ENCODE measurements at places on chromosomes 6 and 20.

- DNase-seq, result no peak
Observed at GRCh38 chr6:132405143-132405915, 4.1 kb upstream of the MOXD1 start.

DNA sequence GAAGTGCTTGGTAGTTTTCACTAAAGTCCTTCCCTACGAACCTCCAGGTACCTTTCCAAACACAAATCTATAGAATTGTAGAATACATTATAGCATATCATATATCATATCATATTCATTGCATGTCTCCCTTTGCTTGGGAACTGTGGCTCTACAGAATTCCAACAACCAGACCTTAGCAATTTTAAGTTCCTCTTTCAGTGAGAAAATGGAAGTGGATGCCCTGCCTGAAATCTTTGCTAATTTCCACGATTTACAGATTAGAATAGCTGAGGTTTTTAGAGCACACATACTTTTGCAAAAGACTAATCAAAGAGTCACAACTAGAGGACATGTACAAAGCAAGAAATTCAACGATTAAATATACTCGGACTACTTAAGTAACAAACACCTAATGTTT is 78.6 kb downstream of the TNFRSF21 start:
- no peak for DNase-seq

DNA sequence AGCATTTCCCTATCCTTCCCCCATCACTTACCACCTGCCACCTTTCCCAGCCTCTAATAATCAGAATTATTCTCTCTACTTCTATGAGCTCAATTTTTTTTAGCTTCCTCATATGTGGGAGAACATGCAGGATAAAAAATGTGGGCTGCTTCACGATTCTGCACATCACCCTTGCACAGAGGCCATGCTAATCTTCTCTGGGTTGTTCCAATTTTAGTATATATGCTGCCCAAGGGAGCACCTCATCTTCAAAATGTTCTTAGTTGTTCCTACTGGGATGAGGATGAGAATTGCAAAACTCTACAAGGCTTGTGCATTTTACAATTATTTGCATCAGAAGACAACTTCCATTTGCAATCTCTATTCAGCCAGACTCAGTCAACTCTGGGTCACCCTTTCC is 58.1 kb downstream of the LAMA4 start:
- DNase-seq, result no peak

DNA sequence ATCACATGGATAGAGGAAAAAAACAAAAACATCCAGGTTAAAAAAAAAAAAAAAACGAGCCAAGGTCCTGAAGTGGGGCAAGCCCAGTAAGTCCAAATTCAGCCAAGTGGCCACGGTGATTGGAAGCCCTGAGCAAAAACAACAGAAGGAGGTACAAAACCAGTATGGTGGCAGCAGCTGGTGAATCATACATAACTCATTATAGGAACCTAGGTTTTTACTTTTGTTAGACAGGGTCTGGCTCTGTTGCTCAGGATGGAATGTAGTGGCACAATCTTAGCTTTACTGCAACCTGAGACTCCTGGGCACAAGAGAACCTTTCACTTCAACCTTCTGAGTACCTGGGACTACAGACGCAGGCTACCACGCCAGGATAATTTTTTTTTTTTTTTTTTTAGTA is 22.7 kb upstream of the MYB start:
- DNase-seq, result no peak

DNA sequence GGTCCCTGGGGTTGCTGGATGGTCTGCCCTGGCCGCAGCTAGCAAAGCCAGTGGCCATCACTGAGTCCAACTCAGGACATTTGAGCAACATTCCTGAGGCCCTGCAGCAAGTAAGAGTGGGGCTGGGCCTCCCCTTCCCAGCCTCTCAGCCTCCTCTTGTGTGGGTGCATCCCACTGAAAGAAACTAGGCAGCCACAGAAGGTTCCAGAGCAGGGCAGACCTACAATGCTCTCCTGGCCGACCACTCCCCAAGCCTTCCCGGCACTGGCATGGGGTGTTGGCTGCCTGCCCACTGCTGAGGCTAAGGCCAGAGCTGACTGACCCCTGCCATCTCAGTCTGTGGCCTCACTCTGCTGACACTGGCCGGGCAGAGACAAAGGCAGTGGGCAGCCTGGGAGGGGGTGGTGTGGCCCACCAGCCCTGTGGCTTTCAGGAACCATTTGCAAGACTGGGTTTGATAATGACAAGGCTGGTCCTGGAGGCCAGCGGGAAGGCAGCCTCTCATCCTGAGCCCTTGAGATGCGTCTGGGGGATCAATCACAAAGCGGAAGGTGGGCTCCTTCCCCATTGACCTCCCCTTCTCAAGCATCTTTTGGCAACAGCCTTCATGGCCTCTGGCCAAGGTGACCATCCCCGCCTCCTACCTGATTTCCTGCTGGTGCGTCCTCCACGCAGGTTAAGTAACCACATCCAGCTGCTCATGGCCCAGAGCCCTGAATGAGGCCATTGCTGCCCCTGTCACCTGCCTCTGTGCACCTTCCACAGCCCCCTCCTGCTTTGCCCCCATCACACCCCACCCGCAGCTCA is 9.6 kb downstream of the DLGAP4 start:
- no peak for DNase-seq

GRCh38 chr6:71481011-71481410 is 192.4 kb downstream of the OGFRL1 start:
- DNase-seq, result no peak

DNA sequence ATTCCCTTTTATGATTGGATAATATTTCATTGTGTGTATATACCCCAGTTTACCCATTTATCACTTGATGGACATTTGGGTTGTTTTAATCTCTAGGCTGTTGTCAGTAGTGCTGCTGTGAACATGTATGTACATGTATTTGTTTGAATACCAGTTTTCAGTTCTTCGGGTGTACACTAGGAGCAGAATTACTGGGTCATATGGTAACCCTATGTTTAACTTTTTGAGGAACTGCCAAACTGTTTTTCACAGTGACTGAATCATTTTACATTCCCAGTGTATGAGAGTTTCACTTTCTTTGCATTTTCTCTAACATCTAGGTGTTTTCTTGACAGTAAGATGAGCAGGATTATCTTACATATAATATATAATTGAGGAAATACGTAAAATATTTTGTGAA is 44.7 kb upstream of the ADIG start:
- DNase-seq, result no peak

DNA sequence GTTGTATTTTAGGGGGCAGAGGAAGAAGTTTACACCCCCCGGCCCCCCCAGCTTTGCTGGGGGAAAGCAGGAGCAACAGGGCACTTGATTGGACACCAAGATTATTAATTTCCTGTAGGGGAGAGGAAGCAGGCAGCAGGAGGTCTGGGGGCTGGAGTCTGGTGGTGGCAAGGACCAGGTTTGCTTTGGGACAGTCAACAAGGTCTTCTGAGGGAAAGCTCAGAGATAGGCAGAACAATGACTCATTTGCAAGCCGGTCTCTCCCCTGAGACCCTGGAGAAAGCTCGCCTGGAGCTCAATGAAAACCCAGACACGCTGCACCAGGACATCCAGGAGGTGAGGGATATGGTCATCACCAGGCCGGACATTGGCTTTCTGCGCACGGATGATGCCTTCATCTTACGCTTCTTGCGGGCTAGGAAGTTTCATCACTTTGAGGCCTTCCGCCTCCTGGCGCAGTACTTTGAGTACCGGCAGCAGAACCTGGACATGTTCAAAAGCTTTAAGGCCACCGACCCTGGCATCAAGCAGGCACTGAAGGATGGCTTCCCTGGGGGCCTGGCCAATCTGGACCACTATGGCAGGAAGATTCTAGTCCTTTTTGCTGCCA is 1.6 kb downstream of the CLVS2 start:
- no peak for DNase-seq

DNA sequence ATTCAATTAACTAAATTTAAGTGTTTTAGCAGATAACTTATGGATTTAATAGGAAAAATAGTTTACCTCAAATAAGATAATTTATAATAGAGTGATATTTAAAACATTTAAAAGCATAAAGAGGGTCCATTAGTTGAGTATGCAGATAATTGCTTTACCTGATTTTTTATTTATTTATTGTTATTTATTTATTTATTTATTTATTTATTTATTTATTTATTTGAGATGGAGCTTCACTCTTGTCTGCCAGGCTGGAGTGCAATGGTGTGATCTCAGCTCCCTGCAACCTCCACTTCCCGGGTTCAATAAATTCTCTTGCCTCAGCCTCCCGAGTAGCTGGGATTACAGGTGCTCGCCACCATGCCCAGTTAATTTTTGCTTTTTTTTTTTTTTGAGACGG is 982.9 kb downstream of the TFAP2A start:
- no peak for DNase-seq

- no peak for DNase-seq
Observed at GRCh38 chr20:50788045-50788991, 6.5 kb upstream of the BCAS4 start.

GRCh38 chr6:95846652-95847051 is 169.1 kb upstream of the FUT9 start:
- peak; percentile 9 for DNase-seq

DNA sequence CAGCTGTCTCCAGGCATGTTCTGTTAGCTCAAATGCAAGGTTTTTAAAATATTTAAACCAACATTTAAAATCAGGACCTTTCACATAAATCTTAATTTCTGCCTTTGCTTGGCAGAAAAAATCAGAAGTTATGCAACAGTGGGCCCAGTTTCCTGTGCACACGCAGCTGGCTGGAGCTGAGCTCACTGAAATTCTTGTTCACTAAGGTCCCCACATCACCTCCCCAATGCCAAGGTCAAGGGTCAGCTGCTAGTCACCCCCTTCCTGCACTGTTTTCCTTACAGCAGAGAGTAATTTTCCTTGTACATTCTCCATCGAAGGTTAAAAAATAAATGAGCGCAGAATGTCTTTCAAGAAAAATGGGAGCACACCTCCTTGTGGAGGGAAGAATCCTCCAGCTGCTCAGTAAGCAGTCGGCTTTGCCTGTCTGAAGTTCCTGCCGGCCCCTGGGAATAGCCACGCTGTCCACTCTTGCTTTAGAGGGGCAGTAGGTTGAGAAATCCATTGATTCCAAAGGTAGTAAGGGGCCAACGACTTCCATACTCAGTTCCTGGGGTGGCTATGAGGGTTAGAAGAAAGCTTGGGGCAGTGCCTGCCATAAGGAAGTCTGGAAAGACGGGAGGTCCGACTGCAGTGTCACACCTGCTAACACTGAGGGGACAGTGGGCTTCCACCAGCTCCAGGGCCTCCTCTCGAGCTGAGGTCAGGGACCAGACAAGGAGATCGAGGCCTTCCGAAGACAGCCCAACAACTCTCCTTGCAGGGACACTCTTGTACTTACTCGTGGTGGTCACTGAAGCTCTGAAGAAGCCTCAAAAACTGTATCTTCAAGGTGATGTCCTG is 56.8 kb downstream of the MYH7B start:
- no peak for DNase-seq

DNA sequence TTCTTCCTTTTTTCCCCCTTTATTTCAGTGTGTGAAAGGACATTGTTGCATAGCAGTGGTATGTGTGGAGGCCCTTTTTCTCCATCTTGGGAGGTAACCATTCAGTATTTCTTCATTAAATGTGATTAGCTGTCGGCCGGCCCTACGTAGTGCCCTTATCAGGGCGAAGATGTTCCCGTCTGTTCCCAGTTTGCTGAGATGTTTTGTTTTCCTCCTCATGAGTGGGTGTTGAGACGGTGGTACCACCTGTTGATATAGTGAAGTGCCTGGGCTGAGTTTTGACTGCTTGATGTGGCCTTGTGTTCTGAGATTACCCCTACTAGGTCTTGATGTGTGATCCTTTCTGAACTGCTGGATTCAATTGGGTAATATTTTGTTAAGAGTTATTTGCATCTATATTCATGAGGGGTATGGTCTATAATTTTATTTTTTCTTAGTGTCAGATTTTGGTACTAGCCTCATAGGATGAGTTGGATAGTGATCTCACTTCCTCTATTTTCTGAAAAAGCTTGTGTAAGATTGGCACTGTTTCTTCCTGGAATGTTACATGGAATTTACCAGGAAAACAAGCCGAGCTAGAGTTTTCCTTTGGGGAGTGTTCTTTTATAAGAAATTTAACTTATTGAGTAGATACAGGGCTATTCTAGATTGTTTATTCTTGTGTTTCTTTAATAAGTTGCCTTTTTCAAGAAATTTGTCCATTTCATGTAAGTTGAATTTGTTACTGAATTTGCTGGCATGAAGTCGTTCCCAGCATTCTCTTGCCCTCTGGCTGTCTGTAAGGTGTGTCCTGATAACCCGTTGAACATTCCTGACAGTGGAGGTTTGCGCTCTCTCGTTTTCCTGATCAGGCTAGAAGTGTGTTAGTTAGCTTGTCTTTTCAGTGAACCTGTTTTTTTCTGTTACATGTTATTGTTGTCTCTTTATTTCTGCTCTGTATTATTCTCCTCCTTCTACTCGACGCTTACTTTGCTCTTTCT is 4.3 kb downstream of the MTG2 start:
- no peak for DNase-seq

- DNase-seq, result no peak
Observed at GRCh38 chr20:61514396-61514795, 262.3 kb downstream of the CDH4 start.

- no peak for DNase-seq
Observed at GRCh38 chr6:148943451-148943850, 196.6 kb downstream of the UST start.

- DNase-seq, result peak; percentile 78
Observed at GRCh38 chr20:19212821-19213502, 520 bp downstream of the SLC24A3 start.

DNA sequence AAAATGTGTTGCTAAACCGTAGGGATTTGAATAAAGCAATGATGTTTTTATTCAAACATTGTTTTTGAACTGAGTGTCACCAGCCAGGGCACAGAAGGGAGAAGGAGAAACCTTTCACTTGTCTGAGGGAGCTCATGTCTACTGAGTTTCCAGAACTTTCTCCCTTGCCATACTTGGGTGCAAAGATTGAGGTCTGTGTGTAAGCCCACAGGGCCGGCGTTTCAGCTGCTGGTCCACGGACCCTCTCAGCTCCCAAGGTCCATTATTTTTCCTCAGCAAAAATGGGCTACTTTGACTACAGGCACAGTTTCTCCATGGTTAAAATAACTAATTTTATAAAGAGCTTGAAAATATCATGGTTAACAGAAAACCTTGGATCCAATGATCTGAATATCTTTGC is 32.6 kb downstream of the PSMG4 start:
- DNase-seq, result no peak

DNA sequence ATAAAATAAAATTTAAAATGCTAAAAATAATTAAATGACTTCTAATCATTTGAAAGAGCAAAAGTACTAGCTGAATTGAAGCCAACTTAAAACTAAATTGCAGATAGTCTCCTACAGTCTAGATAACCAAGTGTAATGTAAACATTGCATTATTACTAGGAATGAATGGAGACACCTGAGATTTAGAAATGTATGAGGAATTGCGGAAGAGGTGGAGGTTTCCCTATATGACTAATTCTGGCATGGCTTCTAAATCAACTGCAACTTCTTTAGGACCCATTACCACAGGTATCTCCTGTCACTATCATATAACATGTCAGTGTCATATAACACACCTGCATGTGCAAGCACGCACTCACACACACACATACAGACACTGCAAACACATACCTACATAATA is 13.2 kb upstream of the GPR6 start:
- no peak for DNase-seq

DNA sequence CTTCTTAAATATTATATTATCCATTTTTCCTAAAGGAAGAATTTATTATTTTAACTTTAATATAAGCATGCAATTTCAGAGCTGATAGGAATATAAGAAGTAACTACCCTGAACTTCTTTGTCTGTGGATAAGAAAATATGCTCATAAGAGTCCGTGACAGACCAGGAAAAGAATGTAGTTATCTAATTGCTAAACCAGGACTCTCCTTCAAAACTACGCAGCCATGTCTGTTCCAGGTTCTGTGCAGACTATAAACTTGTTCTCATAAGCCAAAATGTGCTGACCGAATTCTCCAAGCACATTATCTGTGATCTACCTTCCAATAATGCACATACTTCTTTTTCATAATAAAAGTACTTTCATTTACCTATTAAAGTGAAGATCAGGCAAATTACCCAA is 116.5 kb downstream of the TRDN start:
- DNase-seq, result no peak

Data from NCI-H510A treated with DMSO at 0.1 percent for 48 hours (cell line).